A549 (cell line): ENCODE measurements at places on chromosomes 5 and 9.

GRCh38 chr5:142515036-142515435 lies 170.9 kb downstream of the FGF1 start:
- DNase-seq, result no peak

DNA sequence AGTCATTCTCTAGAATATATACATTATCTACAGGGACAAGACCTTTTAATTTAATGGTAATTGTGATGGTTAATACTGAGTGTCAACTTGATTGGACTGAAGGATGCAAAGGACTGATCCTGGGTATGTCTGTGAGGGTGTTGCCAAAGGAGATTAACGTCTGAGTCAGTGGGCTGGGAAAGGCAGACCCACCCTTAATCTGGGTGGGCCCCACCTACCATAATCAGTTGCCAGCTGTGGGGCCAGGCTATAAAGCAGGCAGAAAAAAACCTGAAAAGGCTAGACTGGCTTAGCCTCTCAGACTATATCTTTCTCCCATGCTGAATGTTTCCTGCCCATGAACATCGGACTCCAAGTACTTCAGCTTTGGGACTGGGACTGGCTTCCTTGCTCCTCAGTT lies 112.2 kb upstream of the SMC2 start:
- no peak for DNase-seq

GRCh38 chr9:124969401-124969800 lies 28.5 kb upstream of the GOLGA1 start:
- DNase-seq, result no peak

- no peak for DNase-seq
Measured at GRCh38 chr9:26947736-26948135, 694 bp upstream of the PLAA start.

- no peak for DNase-seq
Measured at GRCh38 chr5:128035689-128036088, 47.9 kb upstream of the SLC12A2 start.

DNA sequence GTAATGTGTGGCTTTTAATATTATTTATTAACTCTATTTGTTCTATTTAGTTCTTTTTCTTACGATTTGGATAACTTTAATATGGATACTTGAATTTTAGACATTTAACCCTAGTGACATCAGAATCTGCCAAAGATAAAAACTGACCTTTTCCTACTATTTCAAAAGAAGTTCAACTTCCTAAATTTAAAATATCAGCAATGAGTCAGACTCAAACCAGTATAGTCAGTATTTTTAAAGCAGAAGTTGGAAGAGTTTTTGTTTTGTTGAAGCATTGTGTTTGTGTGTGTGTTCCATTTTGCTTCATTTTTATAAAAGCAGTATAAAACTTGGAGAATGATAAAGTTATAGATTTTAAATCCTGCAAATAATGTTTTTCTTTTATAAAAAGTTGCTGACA lies 251.8 kb upstream of the RASA1 start:
- DNase-seq, result no peak

DNA sequence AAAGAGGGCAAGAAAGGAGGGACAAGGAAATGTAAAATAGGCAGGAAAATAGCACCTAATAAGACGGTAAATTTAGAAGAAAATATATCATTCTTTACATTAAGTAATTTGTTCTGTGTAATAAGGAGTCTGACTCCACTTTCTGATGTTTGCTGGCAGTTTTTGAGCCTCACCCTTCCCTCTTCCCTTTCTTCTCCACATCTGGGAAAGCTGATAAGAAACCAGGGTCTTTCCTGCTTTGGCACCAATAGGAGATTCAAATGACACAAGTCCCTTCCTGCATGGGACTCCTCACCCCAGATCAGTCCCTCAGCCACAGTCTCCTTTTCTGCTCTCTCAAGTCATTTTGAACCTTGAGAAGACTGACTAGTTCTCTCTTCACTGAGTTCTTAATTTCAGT lies 31.2 kb upstream of the LECT2 start:
- no peak for DNase-seq

DNA sequence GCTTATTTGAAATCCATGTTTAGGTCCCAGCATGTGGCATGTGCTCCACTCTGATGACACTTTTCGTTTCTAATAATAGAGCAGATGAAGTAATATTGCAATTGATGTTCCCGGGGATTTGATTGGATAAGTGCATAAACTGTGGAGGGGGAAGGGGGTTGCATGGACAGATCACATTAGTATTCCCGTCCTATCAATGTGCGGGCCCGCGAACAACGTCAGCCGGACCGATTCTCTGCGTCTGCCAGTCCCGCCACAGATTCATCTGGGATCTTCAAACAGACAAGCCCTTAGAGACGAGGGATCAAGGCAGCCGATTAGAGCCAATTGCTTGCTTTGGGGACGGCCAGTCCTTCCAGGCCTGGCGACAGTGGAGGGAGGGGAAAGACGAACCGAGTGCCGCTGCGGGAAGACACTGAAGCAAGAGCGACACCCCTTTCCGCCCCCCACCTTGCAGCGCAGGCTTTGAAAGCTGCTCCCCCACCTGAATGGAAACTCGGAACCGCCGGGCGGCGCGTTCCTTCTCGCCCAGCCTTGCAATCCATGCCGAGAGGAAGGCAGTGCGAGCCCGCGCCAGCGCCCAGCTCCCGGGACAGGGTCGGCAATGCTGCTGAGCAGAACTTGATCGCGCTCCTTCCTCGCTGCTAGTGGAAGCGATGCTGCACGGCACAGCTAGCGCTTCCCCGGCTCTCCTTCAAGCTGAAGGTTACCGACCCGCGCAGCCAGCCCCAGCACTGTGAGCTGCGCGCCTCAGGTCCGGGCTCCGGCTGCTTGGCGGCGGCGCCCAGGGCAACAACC lies at the start of gene RGS7BP:
Gene RGS7BP, plus strand, starts transcription at position 247 of the 798 bp plus-strand sequence. CDS start 610 bp downstream, outside the sequence.
- DNase-seq, result no peak

GRCh38 chr9:121652021-121652837 lies 795 bp downstream of the DAB2IP start:
- no peak for DNase-seq

DNA sequence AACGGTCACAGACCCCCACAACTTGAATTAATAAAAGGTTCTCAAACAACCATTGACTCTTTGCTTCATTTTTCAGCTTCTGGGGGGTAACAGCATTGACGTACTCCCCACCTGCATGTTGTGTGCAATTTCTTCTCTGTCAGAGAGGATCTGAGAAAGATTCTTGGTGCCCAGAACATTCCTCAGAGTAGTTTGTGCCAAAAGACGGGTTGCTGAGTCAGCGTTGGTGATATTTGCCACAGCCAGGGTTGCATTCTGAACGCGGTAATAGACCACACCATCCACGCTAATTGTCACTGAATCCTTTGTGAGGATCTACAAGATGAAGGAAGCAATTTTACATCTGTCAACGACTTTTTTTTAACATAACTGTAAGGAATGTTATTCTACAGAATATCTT lies 21.0 kb downstream of the STOM start:
- no peak for DNase-seq

- DNase-seq, result peak; percentile 89
Measured at GRCh38 chr5:144187699-144188294, 17.1 kb downstream of the KCTD16 start.

DNA sequence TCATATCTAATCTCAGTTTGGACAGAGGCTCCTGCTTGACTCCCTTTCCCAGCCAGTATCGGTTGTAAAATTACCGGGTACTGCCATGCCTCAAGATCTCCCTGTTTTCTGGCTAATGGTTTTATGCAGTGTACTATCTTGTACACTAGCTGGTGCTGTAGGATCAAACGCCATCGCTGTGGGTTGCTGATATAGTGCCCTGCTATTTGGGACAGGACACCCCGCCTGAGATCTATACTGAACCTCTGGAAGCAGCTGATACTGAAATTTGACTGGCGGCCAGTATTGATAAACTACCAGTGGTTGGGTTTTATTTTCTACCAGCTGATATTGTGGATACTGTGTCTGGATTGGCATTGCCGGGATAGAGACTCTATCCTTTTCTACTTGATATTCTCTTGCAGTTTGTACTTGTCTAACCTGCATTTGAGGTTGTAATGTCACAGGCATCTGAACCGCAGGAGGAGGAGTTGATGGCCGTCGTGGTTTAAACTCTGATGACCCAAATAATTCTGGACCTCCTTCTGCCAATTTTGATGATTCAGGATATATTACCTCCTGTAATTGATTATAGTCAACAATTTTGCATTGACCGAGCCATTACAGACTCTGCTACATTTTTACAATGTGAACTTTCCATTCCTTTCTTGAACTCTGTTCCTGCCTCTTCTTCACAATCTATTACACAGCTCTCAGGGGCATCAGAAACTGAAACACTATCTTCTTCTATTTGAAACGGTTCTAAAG lies 112.5 kb upstream of the LARP1 start:
- peak; percentile 38 for DNase-seq

- no peak for DNase-seq
Measured at GRCh38 chr9:93436655-93437407, 14.7 kb upstream of the FAM120A start.

DNA sequence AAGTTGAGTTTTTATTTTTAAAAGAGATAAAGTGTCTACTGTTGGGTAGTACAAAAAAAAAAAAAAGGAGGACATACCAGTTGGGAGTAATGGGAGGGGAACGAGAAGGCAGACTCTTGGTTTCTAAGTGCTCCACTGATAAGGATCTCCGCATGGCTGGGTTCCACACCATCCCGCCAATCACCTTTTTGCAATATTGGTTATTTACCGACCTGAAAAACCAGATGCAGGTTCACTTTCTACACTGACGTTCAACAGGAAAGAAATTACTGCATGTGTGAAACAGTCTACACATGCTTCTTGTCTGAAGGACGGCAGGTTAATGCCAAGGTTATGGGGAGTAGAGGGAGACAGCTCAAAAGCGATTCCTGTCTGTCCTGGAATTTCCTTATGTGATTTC lies 75.5 kb downstream of the PTPN3 start:
- no peak for DNase-seq

GRCh38 chr5:7753181-7753580 lies 97.8 kb downstream of the CFAP90 start:
- no peak for DNase-seq

DNA sequence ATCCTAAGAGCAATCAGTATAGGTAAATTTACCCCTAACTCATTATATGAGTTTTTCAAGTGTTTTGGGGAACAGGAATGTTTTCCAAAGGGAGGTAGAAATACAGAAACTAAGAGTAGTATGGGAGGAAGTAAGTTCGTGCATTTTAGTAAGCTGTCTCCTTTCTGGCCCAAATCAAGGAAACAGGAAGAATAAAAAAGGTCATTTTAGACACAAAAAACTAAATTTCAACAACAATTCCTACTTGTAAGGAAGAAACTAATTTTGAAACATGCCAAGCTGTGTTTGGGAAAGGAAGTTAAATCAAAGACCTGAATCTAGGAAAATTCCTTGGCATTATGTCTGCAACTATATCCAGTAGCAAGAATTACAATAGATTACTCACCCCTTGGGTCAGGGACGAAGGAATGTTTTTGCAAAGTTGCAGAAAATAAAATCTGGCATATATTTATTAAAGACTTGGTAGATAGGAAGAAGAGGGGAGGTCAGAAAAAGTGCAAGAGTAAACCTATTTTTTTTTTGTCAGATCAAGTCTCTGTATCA lies 6.5 kb upstream of the RPS6 start:
- DNase-seq, result no peak

GRCh38 chr5:153153086-153153485 lies 337.4 kb upstream of the GRIA1 start:
- DNase-seq, result no peak

DNA sequence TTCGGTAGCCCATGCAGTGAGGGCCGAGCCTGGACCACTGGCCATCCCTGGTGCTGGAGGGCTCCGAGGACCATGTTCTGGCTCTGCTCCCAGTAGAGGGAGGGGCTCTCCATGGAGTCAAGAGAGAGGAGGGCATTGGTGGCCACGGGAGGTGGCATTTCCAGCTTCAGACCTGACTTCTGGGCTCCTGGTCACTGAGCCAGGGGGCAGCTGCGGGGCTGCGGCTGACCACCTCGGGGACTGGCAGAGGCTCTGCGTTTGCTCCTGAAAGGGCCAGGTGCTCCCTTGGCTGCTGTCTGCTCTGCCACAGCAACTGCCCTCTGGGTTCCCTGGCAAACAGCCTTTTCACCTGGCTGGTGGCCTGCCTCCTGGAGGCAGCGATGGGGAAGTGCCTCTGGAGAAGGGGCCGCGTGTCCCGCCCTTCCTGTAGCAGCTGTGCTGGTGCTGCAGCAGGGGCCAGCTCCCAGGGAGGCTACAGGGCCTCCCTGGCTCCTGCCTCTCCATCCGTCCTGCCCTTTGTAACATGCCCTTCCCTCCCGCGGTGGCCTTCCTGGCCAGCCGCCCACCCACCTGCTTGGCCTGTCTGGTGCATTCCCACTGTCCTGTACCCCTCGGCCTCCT lies 144.6 kb downstream of the CACNA1B start:
- peak; percentile 34 for DNase-seq
